ENCODE measurements at places on chromosomes 11 and 22.

DNA sequence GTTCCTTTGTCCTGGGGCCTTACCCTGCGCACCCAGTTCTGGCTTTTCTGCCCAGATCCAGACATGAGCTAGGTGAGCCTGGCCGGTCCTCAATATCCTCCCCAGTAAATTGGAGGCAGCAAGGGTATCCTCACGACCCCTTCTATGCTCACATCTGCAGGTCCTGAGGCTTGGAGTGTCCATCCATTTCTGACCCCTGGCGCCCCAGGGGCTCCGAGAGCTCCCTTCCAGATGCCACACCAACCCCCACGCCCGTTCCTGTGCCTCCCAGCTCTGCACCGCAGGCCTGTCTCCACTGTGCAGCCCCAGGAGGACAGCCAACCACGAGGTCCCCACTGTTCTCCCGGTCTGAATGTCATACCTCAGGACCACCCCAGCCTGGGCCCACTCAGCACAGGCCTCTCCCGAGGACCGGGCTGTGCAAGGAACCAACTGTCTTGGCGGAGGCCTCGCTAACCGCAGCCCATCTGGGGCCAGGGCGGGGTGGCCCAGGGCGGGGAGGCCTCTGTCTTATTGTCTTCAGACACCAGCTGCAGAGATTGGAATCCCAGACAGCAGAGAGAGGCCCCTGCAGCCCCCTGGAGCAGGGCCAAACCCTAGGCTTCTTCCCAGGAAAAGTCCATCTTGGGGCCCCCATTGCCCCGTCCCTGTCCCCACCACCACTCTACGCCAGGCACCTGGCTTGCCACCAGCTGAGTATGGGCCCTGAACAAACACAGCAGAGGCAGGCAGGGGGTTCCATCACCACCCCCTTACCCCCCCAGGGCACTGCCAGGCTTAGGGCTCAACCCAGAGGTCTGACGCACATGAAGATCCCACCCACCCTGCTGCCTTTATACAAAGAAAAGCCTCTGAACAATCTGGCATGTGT, 39.3 kb downstream of the ALX4 start:
- no peak for DNase-seq

- no peak for DNase-seq
Measured at GRCh38 chr11:128862908-128863660, 4.0 kb downstream of the KCNJ1 start.

DNA sequence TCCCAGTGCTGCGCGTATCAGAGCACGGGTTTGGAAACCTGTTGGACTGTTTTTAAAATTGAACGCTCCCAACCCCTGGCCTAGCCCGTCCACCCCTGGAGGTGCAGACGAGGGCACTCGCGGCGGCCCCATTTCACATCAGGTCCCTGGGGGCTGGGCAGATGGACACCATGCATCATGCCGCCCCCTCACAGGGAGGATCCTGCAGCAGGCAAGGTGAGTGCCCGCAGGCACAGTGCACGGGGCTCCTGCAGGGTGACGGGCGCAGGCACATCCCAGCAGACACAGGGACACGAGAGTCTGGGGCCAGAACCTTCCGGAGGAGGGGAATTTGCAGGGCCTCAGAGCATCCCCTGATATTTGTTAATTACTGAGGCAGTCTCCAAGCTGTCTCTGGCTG, 7.3 kb downstream of the ANO9 start:
- DNase-seq = no peak

GRCh38 chr11:109275931-109276330, 146.1 kb upstream of the C11orf87 start:
- DNase-seq = no peak

GRCh38 chr11:129989149-129989813, 13.4 kb downstream of the PRDM10 start:
- DNase-seq = no peak

GRCh38 chr11:87466223-87466622, 428.5 kb downstream of the TMEM135 start:
- no peak for DNase-seq

All from natural killer cell (primary cell).